ENCODE measurements at places on chromosomes 6 and 20.

DNA sequence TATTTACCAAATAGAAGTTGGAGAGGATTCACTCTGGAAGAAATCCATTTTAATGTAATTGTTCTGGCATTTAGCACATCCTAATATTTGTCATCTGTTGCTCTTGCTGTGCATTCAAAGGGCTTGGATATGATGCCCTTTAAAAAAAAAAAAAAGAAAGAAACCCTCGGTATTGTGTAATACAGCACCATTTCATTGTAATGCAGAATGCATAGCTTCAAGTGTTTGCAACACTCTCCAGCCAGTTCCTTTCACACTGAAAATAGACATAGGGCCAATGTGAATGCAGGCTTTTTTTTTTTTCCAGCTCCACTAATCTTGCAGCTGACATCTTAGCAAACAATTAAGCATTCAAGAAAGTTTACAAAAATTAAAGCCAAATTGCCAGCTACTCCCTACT is 197.4 kb upstream of the POU3F2 start:
- no peak for DNase-seq

GRCh38 chr6:131054392-131055250 is 8.4 kb downstream of the EPB41L2 start:
- DNase-seq: no peak

- no peak for DNase-seq
Measured at GRCh38 chr20:58944610-58945009, 36.4 kb upstream of the NELFCD start.

- no peak for DNase-seq
Measured at GRCh38 chr6:48560408-48560807, 449.4 kb upstream of the PTCHD4 start.

DNA sequence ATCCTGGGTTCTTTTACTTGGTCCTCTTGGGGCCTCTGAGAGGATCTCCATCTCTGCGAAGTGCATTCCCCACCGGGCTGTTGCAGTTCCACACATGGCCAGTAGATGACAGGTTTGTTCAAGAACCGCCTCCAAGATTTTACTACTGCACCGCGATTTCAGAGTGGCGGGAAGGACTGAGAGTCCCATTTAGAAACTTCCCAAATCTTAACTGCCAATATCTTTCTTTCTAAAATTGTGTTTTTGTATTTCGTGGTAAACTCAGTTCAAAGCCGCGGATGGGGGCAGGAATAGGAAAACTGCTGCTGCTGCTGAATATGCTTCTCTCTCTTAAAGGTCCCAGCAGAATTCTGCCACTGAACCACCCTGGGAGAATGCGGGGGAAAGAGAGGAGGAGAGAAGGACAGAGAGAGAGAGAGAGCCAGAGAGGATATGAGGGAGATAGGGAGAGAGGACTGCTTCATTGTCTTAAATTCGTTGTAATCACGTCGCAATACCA is 8.6 kb upstream of the BTNL2 start:
- peak; percentile 52 for DNase-seq

GRCh38 chr6:140007525-140007924 is 633.1 kb upstream of the CITED2 start:
- DNase-seq: no peak

DNA sequence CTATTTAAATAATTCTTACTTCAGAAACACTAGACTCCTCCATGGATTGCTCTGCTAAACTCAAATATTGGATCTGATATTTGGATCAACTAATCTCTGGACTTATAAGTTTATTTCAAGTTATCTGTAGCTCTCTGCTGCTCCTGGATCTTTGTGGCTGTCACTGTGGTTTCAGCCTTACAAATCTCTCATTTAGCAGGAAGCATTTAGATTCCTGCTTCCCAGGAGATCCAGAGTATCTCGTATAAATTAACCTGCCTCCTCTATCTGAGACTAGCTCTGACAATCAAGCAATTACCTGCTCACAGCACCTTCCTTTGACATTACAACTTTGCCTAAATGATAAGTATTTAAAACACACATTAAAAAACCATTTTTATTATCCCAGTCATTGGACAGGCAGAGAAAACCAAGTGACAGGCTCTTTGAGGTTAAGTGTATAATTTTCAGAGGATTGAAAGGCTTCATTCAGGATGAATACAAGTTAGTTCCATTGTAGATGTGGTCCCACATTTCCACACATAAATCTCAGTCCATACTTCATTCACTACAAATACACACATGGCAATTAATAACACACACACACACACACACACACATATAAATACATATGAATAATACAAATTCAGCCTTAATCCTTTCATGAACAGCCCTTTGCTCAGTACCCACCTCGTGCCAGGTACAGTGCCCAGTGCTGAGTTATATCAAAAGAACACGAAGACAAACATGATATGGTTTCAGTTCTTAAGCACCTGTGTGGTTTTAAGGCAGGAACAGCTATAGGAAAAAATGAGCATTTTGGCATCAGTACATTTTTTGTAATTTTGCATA is 55.5 kb upstream of the PLCB1 start:
- DNase-seq: no peak

DNA sequence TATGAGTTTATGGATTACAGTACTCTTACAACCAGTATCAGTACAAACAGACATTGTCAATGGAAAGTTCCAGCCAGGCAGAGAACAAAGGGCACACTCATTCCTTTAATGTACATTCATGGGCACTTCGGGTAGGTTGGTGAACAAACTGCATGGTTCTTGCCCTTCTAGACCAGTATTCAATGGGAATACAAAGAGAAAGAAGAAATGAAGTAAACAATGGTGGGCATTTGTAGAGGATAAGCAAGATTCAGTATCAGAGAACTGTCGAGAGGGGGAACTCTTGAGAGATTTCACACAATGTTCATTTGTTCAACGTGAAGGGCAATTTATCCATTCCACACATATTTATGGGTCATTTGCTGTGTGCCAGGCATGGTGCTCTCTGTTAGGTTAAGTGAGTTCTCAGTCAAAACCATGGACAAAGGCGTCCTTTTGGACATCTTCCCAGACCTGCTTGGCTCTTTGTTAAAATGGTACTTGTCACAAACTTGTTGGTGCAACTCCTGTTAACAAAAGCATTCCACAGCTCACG is 714.8 kb downstream of the DHX35 start:
- no peak for DNase-seq

- no peak for DNase-seq
Measured at GRCh38 chr20:10524034-10524476, 89.0 kb downstream of the SLX4IP start.

DNA sequence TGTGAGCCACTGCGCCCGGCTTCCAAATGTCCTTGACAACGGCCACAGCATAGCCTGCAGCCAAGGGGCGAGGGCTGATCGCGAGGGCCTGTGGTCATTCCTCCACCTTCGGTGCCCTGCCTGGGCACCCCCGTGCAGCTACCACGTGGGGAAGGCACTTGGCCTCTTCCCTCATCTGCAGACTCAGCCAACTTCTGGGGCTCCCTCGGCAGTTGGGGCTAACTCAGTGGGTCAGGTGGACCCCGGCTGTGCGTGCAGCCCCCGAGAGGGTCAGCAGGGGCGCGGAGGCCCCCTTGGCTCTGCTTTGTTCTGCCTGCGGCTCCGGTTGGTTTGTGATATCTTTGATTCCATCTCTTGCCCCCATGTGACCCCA is 52.9 kb upstream of the BHLHE23 start:
- DNase-seq: no peak

DNA sequence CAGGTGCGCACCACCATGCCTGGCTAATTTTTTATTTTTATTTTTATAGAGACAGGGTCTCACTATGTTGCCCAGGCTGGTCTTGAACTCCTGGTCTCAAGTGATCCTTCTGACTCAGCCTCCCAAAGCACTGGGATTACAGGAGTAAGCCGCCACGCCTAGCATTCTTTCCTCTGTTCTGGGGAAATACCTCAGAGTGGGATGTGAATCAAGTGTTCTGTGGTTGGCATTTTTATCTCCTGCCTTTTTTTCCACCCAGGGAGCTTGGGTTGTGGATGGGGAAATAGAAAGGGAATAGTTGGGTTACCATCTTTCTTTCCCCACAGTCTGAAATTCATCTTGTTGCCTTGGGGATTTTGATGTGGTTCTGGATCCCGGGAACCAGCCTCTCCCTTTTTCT is 24.1 kb downstream of the TFAP2C start:
- DNase-seq: no peak

- DNase-seq: no peak
Measured at GRCh38 chr6:56840467-56841380, 114.2 kb upstream of the BEND6 start.

DNA sequence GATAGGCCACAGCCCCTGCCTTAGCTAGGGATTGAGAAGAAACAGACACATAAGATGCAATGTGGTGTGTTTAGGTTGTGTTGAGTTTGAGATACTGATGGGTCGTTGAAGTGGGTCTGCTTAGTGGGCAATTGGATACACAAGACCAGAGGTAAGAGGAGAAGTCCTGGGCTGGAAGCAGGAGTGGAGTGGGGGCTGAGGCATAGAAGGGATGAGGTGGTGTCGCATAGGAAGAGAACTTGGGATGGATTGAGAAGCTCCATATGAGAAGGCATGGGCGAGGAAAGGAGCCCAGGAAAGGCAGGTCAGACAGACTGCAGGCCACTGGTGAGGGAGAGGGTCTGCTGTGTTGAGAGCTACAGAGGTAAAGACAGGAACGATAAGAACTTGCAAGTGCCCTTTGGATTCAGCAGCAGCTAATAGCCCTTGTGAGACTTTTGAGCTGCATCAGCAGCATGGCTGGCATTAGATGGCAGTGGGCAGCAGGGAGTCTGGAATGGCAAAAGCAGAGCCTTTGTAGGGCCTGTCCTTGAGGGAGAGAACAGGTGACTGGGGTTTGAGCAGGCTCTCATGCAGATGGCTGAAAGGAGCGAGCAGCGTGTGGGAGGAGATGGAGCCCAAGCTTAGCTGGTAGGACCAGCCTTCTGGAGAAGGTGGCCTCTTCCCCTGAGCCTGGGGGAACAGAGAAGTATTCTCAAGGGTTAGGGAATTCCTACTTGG is 33.2 kb downstream of the PLCG1 start:
- no peak for DNase-seq

GRCh38 chr6:87723170-87724078 is 21.4 kb upstream of the AKIRIN2 start:
- DNase-seq: peak; percentile 80

DNA sequence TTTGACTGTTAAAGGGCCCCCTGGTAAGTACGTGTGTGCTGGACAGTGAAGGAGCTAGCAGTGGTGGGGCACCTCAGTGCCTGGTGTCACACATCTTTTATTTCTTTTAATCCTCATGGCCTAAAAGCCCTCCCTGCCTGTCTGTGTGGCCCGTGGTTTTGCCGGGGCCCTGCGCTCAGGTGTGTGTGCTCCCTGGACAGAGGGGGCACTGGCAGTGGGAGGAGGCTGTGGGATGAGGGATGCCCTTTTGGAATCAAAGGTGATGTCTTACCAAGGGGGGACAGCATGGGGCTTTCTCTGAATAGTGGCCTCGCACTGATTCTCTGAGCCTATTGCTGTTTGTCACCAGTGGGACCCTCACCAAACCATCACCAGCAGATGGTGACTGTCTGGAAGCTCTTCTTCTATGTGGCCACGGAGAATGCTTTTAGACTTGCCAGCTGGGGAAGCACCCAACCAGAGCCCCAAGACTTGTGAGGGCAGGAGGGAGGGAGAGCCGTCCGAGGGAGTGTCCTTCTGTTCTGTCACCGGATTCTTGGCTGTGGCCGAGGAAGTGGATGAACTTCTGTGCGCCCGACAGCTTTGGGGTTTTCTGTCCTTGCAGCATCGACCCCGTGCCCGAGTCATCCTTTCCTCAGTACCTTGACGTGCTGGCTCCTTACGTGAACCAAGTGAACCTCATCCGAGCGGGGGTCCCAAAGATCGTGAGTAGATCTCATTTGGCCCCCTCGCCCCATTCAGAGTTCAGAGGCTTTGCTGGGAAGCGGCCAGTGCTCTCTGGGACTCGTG is 18.1 kb downstream of the PNLDC1 start:
- DNase-seq: no peak

DNA sequence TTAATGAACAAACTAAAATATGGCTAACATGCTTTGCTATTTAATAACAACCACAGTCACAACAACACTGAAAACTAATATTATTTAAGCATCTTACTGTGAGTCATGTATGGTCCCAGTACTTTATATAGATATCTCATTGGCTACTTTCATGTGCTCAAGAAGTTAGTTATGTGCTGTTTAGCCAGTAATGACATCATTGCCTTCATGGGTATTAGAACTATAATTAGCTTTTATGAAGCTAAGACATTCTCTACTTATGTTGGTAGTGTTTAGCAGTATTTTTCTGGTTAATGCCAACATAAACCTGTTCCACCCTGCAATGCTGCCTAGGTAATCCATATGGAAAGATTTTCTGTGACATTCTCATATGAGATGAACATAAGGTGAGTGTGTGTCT is 56.1 kb downstream of the ADGRG6 start:
- DNase-seq: no peak

GRCh38 chr20:20992686-20993360 is 113.3 kb downstream of the LINC00237 start:
- no peak for DNase-seq

GRCh38 chr6:34384321-34385153 is 7.9 kb downstream of the NUDT3 start:
- no peak for DNase-seq

DNA sequence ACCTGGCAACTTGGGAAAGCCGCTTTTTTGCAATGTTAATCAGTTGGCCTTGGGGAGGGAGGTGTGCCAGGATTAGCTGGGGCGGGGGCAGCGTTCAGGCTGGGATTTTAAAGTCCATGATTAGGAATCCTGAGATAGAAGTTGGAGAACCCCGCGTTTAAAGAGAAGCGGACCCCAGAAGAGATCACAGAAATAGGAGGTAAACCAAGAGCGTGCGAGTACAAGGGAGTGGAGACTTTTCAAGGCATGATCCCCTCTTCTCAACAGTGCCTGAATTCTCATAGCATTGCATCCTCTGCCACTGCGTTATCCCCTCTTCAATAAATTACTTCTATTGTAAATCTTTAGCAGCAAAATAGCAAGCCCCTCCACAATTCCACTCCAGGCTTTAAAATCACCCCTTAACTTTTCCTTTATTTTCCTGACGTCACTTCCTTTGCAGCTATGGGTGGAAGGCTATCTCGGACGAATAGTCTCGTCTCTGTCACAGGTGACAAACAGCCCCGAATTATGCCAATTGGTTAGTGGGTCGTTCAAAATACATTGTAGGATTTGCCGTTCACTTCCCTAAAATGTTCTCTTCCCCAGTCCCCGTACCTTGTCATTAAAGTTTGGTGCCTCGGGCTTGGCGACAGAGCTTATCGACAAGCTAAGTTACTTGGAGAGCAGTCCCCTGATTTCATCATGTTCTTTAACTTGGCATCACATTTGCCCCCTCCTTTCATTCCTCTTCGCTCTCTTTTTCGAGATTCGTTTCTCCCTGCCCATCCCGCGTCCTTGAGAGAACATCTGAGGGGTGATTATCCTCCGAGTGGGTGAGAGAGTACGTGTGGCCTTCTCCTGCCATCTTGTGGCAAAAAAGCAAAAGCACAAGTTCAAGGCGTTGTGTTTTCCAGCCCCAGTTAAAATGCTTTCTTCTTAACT is 17.1 kb downstream of the OR2B2 start:
- peak; percentile 61 for DNase-seq

- no peak for DNase-seq
Measured at GRCh38 chr6:11722805-11723631, 55.6 kb downstream of the ADTRP start.

DNA sequence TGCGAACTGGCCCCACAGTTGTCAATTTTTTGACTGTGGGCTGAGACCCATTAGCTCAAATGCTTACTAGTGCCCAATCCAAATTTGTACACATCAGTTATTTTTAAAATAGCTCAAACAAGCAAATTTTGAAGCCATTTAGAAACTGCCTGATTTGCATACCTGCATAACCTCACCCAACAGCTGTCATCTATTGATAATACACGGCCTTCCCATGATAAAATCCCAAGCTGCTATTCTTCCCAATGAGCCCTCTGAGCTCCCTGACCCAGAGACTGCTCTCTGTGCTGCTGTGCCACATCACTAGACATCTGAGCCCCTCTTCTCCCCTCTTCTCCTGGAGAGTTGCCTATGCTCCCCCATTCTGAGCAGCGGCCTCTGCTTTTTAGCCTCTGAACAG is 140.5 kb upstream of the EEF1E1 start:
- DNase-seq: no peak

Measured in hippocampal formation (tissue), 2 donors.